Activated CD4-positive, alpha-beta T cell treated with anti-CD3 and anti-CD28 coated beads, Interleukin-2, amount 10 ng/mL, durations not matched to agents 7 days and 5 days (primary cell): ENCODE measurements at places on chromosomes 6 and 20. TPM values are rescaled to one million over a fixed set of nuclear protein-coding genes. Genes with fewer than 3 reads are reported as not detected.

Gene HTR1E
- not detected for total RNA-seq

- H3K36me3 ChIP-seq = no peaks in the 10 kb centered on the region
- no peaks in the 10 kb centered on the region for H3K4me1 ChIP-seq
- no peak for DNase-seq
- H3K4me3 ChIP-seq = no peak overlapping the region
- peaks cover 18% of the 10 kb centered on the region for H3K27me3 ChIP-seq
Measured at GRCh38 chr20:59836767-59837166, 96.7 kb downstream of the SYCP2 start.

DNA sequence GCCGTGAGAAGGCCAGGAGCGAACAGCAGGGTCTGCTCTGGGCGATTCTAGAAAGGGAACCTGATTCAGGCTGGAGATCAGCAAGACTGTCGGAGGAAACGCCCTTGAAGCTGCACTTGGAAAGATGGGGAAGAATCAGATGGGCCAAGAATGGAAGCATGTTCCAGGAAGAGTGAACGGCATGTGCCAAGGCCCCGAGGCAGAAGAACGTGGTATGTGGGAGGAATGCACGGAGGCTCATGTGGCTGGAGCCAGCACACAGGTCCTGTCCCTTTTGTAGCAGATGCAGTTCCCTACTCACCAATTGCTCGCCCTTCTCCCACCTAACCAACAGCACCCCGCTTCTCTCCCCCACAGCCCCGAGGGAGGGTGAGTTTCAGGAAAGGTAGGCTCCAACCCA, 180.6 kb downstream of the TFAP2C start:
- no peaks in the 10 kb centered on the region for H3K4me1 ChIP-seq
- H3K27ac ChIP-seq = no peak overlapping the region
- no peaks in the 10 kb centered on the region for H3K36me3 ChIP-seq
- no peak for DNase-seq

DNA sequence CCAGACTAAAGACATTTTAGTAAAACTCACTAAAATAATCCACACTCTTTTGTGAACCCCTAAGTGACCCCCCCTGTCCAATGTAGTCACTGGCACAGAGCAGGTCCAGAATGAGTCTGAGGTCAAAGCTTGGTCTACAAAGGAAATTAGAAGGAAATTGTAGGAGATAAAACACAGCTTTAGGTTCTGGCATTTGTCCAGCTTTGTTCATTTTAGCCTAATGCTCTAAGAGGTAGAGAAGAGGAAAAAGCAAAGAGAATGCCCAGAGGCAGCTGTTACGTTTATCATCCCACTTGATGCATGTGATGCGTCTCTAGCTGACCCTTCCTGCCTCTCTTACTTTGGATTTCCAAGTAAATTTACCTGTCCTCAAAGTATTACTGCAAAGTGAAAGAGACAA, 62.5 kb downstream of the CNKSR3 start:
- DNase-seq = no peak
- no peaks in the 10 kb centered on the region for H3K36me3 ChIP-seq
- H3K4me3 ChIP-seq = no peak overlapping the region
- no peaks in the 10 kb centered on the region for H3K4me1 ChIP-seq
- H3K27me3 ChIP-seq = no peaks in the 10 kb centered on the region

DNA sequence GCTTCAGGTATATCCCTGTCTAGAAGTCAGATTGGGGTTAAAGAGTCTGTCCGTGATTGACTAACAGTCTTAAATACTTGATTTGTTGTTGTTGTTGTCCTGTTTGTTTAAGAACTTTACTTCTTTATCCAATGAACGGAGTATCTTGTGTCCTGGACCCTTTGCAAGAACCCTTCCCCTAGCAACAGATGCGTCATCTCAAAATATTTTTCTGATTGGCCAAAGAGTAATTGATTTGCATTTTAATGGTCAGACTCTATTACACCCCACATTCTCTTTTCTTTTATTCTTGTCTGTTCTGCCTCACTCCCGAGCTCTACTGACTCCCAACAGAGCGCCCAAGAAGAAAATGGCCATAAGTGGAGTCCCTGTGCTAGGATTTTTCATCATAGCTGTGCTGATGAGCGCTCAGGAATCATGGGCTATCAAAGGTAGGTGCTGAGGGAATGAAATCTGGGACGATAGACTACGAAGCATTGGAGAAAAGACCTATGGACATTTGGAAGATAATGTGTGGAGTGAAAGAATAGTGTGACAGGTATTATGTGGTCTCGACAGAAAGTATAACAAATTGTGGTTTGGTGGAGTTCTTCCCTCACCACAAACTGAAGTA, at the start of gene HLA-DRA:
Gene HLA-DRA (plus strand): TSS at position 286 of the 613 bp plus-strand sequence. CDS start 64 bp downstream, at position 350.
- peak within 1 kb of the TSS; percentile 73 for H3K4me3 ChIP-seq
- DNase-seq = peak; percentile 70
- peaks cover 10% of the 10 kb centered on the region for H3K27me3 ChIP-seq
